Skeletal muscle cell (primary cell): ENCODE measurements at places on chromosomes 4 and X.

- no peak for DNase-seq
Observed at GRCh38 chr4:2084316-2084715, 25.2 kb downstream of the NAT8L start.

DNA sequence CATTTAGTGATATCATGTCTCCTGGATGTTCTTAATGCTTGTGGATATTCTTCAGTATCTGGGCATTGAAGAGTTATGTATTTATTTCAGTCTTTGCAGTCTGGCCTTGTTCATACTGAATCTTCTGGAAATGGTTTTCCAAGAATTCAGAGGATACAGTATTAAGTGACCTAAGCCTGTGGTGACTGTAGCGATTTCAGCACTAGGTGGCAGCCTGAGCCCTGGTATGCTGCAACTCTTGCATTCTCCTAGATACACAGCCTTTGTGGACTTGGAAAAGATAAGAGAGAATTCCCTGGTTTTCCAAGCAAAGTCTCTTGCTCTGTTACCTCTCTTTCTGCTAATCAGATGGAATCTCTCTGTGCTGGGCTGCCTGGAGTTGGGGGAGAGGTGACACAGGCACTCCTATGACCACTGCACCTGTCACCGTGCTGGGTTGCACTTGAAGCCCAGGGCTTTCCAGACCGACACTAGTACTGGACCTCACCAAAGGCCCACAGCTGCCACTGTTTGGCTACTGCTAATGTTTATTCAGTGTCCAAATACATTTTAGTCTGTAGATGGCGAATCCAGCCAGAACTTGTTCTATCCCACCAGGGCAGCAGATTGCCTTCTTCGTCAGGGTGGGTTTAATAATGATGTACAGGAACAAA is 19.3 kb upstream of the SPIN2A start:
- DNase-seq, result no peak

DNA sequence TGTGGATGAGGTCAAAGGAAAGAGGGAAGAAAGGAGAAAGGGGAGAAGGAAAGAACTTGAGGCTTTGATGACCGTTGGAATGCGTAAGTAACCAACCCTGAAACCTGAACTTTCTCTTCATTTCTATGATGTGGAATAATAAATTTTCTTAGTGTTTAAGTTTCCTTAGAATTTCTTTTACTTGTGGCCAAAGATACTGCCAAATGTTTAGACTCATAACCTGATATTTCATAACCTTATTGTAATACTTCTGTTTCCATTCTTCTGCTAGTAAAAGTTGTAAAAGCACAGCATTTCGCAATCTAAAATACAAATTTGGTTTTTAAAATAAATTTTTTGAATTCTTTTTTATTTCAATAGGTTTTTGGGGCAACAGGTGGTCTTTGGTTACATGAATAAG is 258.5 kb upstream of the GIMD1 start:
- DNase-seq, result no peak

DNA sequence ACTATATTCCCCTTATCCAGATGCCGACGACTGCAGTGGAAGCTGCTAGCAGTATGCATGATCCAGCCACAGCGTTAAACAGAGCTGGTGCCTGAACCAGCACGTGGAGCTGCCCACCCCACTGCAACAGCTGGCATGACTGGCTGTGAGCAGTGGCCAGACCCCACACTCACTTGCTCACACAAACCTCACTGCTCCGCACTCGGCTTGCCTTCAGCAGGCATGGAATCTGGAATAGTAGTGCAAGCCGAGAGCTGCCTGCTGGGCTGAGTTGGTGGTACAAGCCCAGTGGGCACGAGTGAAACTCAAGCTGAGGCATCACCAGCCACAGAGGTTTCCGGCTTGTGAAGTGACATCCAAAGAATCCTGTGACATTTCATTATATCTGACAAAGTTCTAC is 1197.6 kb downstream of the FAM133A start:
- no peak for DNase-seq

DNA sequence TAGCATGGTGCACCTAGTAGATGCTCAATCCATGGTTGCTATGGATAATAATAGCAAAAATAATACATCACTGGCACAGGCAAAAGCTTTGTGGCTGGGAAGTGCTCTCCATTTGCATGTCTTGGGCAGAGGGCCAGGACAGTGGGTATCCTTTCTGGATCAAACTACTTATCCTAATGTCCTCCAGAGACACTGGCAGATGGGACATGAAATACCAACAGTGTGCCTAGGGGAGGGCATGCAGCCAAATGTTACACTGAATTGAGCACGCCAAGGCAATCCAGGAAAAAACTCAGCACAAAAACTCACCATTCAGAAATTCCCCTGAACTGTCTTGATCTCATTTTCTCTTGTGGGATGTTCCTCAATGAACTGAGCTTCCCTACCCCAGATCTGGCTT is 98.6 kb upstream of the SCML1 start:
- no peak for DNase-seq
